ENCODE measurements at places on chromosomes 4 and X.

DNA sequence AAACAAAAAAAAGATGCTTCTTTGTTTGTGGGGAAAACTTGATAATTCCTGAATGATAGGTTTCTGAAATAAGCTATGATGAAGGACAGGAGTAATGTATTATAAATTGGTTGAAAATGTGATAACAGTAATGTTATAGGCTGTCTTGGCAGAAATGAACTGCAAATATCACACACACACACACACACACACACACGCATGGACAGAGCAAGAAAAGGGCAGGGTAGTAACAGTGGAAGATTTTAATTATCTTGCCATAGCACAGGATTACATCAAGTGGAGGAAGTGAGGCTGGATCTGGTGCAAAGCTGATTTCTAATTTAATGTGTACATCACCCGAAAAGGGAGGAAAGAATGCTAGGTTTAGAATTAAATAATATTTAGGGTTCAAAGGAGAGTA lies 97.5 kb upstream of the CXXC4 start:
- peaks cover 3% of the 10 kb centered on the region for H3K4me1 ChIP-seq
- H3K36me3 ChIP-seq: no peaks in the 10 kb centered on the region
- no peak for DNase-seq
- no peak overlapping the region for H3K27ac ChIP-seq
- peaks cover 2% of the 10 kb centered on the region for H3K27me3 ChIP-seq
- no peak overlapping the region for H3K4me3 ChIP-seq

GRCh38 chr4:99404595-99405287 lies 30.4 kb downstream of the ADH7 start:
- no peak overlapping the region for H3K4me3 ChIP-seq
- H3K4me1 ChIP-seq: peaks cover 6% of the 10 kb centered on the region
- H3K36me3 ChIP-seq: no peaks in the 10 kb centered on the region
- no peak for DNase-seq
- no peaks in the 10 kb centered on the region for H3K27me3 ChIP-seq

DNA sequence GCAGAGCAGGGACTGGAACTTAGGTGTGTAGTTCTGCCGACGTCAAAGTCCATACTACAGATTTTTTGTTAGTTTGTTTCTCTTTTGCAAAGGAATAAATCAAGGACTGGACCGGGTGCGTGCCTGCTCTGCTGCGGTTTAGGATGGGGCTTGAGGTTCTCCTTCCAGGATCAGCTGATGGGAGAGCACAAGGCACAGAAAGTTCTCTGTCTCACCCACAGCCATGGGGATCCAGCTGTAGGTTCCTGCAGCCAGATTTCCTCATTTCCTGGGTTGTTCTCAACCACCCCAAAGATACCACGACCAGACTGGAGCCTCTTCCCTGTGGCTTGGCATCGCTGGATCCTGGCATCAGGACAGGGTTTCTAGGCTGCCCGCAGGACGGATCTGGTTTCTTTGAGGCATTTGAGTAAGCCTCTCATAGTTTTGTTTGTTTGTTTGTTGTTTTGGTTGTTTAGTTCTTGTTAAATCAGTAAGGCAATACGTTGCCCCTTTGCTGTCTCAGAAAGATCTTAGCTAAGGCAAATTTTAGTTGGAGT lies 789 bp upstream of the SRPX start:
- DNase-seq: no peak
- H3K4me3 ChIP-seq: no peak overlapping the region
- no peak overlapping the region for H3K27ac ChIP-seq

DNA sequence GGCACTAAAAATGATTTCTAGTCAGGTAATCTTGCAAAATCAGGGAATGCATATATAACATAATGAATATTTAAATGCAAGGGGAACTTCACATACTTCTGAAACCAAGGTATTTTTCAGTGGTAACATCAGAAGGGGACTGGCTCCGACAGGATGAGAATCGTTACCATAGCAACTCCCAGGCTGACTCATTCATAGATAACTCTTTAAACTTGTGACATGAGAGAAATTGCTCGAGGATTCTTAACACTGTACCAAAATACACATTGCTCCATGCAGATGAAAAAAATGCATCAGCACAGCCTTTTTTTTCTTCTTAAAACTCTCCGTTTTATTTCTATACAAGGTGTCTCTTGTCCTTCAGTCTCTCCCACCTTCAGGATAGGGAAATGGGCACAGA lies 114.3 kb downstream of the GABRB1 start:
- H3K27me3 ChIP-seq: peaks cover 1% of the 10 kb centered on the region
- no peak for DNase-seq
- no peak overlapping the region for H3K4me3 ChIP-seq
- no peaks in the 10 kb centered on the region for H3K36me3 ChIP-seq
- H3K27ac ChIP-seq: no peak overlapping the region
- no peaks in the 10 kb centered on the region for H3K4me1 ChIP-seq

DNA sequence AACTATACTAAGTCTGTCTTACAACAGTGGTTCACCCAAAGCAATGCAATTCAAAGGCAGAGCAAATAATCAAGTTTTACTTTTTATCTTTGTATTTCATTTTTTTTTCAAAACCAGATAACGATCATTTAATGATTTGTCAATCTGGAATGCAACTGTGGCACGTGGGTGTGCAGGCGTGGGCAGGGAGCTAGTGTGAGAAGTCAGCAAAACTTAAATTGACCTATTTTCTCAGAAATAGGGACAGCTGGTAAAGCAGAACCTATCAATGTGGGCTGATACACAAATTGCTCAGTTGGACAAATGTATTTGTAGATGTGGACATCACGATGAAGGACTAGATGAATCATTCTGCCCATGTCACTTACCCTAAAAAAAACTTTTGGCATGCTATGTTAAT lies 105.6 kb downstream of the CBLL2 start:
- H3K4me3 ChIP-seq: no peak overlapping the region
- DNase-seq: no peak
- H3K4me1 ChIP-seq: no peaks in the 10 kb centered on the region
- H3K27ac ChIP-seq: no peak overlapping the region

GRCh38 chr4:103095080-103095479 lies 4.6 kb downstream of the BDH2 start:
- H3K4me1 ChIP-seq: peaks cover 16% of the 10 kb centered on the region
- H3K27ac ChIP-seq: no peak overlapping the region
- no peak for DNase-seq
- H3K36me3 ChIP-seq: peaks cover 5% of the 10 kb centered on the region

DNA sequence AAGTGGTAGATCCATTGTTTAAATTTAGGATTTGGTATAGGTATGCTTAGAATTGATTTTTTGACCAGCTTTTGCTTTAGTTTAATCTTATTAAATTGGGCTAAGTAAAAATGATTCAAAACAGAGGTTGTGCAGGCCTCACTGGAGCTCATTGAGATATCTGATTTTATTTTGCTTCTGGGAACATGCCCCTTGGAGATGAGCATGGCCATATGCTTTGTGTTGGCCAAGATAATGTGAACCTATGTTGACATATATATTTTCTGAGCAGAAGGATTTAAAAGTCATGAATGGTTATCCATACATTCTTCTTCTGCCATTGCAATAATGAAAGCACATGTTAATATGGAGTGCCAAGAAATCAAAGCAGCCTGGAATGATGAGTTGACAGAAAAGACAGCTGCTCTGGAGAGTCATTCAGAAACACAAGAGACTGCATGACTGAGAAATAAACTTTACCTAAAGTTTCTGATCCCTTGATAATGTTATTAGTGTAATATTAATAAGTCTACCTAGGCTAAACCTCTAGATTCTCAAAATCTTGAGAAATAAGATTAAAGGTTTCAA lies 489.7 kb upstream of the GNPDA2 start:
- no peak for DNase-seq
- no peaks in the 10 kb centered on the region for H3K36me3 ChIP-seq
- no peak overlapping the region for H3K4me3 ChIP-seq
- no peaks in the 10 kb centered on the region for H3K27me3 ChIP-seq

- H3K4me1 ChIP-seq: peaks cover 9% of the 10 kb centered on the region
- DNase-seq: no peak
Measured at GRCh38 chr4:85166318-85166717, 199.8 kb upstream of the WDFY3 start.

GRCh38 chr4:140877781-140878180 lies 121.6 kb upstream of the TBC1D9 start:
- peaks cover 11% of the 10 kb centered on the region for H3K36me3 ChIP-seq
- DNase-seq: no peak
- no peaks in the 10 kb centered on the region for H3K4me1 ChIP-seq
- H3K27ac ChIP-seq: no peak overlapping the region
- H3K27me3 ChIP-seq: peaks cover 3% of the 10 kb centered on the region

- DNase-seq: peak; percentile 73
- H3K27me3 ChIP-seq: no peaks in the 10 kb centered on the region
- peak within 1 kb of the TSS; percentile 83 for H3K4me3 ChIP-seq
- peak within 1 kb of the TSS; percentile 97 for H3K27ac ChIP-seq
- H3K36me3 ChIP-seq: peaks cover 4% of the 10 kb centered on the region
Measured at GRCh38 chr4:38856524-38857337, at the start of gene TLR6. TSS of gene TLR6 (minus strand) at chr4:38856817. CDS start at chr4:38829473, 27,344 bp downstream.

GRCh38 chrX:134315866-134316265 lies 78.9 kb downstream of the CCDC160 start:
- peaks cover 3% of the 10 kb centered on the region for H3K27me3 ChIP-seq
- H3K4me1 ChIP-seq: no peaks in the 10 kb centered on the region
- H3K4me3 ChIP-seq: no peak overlapping the region
- peaks cover 8% of the 10 kb centered on the region for H3K36me3 ChIP-seq

GRCh38 chrX:28273736-28274135 lies 292.5 kb upstream of the DCAF8L1 start:
- H3K36me3 ChIP-seq: no peaks in the 10 kb centered on the region
- H3K4me3 ChIP-seq: no peak overlapping the region
- no peak for DNase-seq

GRCh38 chr4:108543359-108543968 lies 76.9 kb upstream of the RPL34 start:
- H3K27ac ChIP-seq: no peak overlapping the region
- H3K4me3 ChIP-seq: no peak overlapping the region
- H3K36me3 ChIP-seq: peaks cover 18% of the 10 kb centered on the region
- peaks cover 3% of the 10 kb centered on the region for H3K4me1 ChIP-seq
- peaks cover 2% of the 10 kb centered on the region for H3K27me3 ChIP-seq
- DNase-seq: no peak

DNA sequence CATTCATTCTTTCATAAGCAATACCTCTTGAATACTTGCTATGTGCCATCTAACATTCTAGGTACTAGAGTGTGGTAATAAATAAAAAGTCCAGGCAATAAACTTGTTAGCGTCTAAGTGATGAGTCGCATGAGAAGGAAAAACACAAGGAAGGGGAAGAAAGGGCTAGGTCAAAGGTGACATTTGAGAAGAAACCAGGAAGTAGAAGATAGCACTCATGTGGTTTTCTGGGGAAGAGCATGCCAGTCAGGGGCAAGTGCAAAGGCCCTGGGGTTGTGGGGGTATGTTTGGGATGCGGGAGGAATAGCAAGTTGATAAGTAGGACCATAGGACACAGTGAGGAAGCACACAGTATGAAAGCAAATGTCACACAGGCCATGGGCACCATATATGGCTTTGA lies 157.0 kb downstream of the TSPAN5 start:
- no peak overlapping the region for H3K27ac ChIP-seq
- no peaks in the 10 kb centered on the region for H3K27me3 ChIP-seq
- H3K36me3 ChIP-seq: peaks cover 18% of the 10 kb centered on the region
- DNase-seq: no peak
- peaks cover 3% of the 10 kb centered on the region for H3K4me1 ChIP-seq

DNA sequence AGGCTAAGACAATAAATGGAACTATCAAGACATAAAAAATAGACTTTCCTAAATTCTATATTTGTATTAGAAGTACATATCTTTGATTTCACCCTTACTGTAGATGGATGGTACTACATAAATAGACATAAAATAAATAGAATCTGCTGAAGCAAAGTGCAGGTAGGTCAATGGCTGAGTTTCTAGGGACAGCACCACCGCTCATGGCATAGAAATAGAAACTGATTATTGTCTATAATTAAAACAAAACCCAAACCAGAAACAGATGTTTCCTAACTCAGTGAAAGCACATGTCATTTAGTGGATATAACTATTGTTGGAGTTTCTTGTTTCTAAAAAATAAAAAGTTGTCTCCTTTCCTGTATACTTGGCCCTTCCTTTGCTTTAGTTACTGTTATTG lies 387.3 kb upstream of the ADGRL3 start:
- no peak overlapping the region for H3K27ac ChIP-seq
- no peaks in the 10 kb centered on the region for H3K4me1 ChIP-seq
- H3K4me3 ChIP-seq: no peak overlapping the region
- DNase-seq: no peak

GRCh38 chr4:168761066-168761465 lies 249.0 kb downstream of the CBR4 start:
- no peak overlapping the region for H3K4me3 ChIP-seq
- H3K27me3 ChIP-seq: peaks cover 3% of the 10 kb centered on the region
- H3K27ac ChIP-seq: no peak overlapping the region
- no peaks in the 10 kb centered on the region for H3K4me1 ChIP-seq
- no peak for DNase-seq

- peaks cover 3% of the 10 kb centered on the region for H3K4me1 ChIP-seq
- H3K4me3 ChIP-seq: no peak overlapping the region
- H3K36me3 ChIP-seq: no peaks in the 10 kb centered on the region
- peaks cover 16% of the 10 kb centered on the region for H3K27me3 ChIP-seq
- DNase-seq: no peak
Measured at GRCh38 chr4:38516190-38516589, 147.8 kb upstream of the KLF3 start.

GRCh38 chrX:31293409-31293808 lies 221.6 kb upstream of the FTHL17 start:
- no peaks in the 10 kb centered on the region for H3K36me3 ChIP-seq
- no peaks in the 10 kb centered on the region for H3K27me3 ChIP-seq
- peak; percentile 7 for DNase-seq
- no peak overlapping the region for H3K27ac ChIP-seq
- no peak overlapping the region for H3K4me3 ChIP-seq
- H3K4me1 ChIP-seq: no peaks in the 10 kb centered on the region

DNA sequence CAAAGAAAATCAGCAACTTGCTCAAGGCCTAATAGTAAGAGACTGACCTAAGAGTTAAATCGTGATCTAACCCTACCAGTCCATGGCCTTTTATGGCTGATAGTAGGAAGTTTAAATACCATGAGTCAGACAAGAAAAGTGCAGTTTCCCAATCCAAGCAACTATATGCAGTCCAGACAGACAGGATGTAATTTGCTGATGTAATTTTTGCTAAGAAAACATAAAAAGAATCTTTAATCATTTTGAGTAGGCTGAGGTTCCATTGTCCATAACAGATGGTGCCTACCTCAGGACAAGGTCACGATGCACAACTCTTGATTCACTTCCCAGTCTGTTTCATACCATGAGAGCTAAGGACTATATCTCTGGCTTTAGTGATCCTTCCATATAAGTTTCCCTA lies 317.5 kb upstream of the GRIA3 start:
- no peak for DNase-seq
- no peaks in the 10 kb centered on the region for H3K4me1 ChIP-seq
- no peak overlapping the region for H3K4me3 ChIP-seq
- H3K36me3 ChIP-seq: no peaks in the 10 kb centered on the region
- no peaks in the 10 kb centered on the region for H3K27me3 ChIP-seq

DNA sequence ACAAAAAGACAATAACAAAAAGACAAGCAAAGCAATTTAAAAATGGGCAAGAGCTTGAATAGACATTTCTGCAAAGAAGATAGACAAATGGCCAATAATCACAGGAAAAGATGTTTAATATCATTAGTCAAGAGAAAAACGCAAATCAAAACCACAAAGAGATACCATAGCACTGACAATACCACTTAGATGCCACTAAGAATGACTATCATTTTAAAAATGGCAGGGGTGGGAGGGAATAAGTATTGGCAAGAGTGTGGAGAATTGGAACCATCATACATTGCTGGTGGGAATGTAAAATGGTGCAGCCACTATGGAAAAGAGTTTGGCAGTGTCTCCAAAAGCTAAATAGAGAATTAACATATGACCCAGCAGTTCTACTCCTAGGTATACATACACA lies 15.1 kb upstream of the EXOC1 start:
- H3K27ac ChIP-seq: no peak overlapping the region
- no peaks in the 10 kb centered on the region for H3K4me1 ChIP-seq
- no peak for DNase-seq
- peaks cover 25% of the 10 kb centered on the region for H3K27me3 ChIP-seq
- H3K36me3 ChIP-seq: no peaks in the 10 kb centered on the region

All from memory B cell (primary cell).